ENCODE measurements at places on chromosomes 4 and X. TPM values are rescaled to one million over a fixed set of nuclear protein-coding genes. Genes with fewer than 3 reads are reported as not detected.

- H3K4me3 ChIP-seq = no peak overlapping the region
- no peaks in the 10 kb centered on the region for H3K4me1 ChIP-seq
- no peak overlapping the region for H3K27ac ChIP-seq
These were observed 38.1 kb downstream of the NFXL1 start for GRCh38 chr4:47876310-47876709.

GRCh38 chrX:151641564-151641963 lies 53.7 kb upstream of the PRRG3 start:
- no peaks in the 10 kb centered on the region for H3K4me1 ChIP-seq
- peaks cover 2% of the 10 kb centered on the region for H3K27me3 ChIP-seq
- H3K27ac ChIP-seq = no peak overlapping the region
- H3K36me3 ChIP-seq = no peaks in the 10 kb centered on the region
- no peak for DNase-seq

DNA sequence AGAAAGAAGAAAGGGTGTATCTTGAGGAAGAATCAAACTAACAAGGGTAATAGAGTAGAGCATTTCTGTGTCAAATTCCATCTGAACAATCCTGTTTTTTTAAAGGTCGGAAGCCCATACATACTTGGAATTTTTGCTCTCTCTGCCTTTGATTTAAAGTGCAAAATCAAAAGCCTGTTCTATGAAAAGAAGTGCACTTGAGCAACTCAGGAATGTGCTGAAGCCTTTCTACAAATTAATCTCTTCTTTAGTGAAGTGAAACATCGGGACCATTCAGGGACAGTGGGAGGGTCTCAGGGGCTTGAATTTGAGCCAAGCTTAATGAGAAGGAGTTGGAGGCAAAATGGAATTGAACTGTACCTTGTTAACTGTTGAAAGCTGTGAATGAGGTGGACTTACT lies 1008.5 kb upstream of the LCORL start:
- no peaks in the 10 kb centered on the region for H3K27me3 ChIP-seq
- no peaks in the 10 kb centered on the region for H3K36me3 ChIP-seq
- peaks cover 2% of the 10 kb centered on the region for H3K4me1 ChIP-seq
- no peak overlapping the region for H3K27ac ChIP-seq

DNA sequence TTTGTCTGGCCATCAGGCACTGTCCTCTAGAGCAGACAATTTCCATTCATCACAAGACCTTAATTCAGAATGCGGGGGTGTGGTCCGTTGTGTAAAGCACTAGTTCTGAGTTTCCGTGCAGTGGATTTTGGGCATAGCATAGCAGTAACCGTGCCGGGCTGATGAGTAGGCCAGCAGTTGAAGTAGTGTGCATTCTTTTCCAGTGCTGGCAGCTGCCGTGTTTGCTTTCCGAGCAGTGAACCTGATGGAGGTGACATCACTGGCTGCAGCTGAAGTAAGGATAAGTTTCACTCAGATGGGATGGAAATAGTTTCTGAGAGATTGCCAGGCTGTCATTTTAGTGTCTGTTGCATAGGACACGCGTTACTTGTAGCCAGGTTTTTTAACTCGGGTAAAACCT lies 107.0 kb upstream of the STIM2 start:
- H3K27me3 ChIP-seq = no peaks in the 10 kb centered on the region
- H3K4me1 ChIP-seq = peaks cover 7% of the 10 kb centered on the region
- H3K27ac ChIP-seq = peak overlapping the region; percentile 80
- no peak overlapping the region for H3K4me3 ChIP-seq
- peak; percentile 94 for DNase-seq
- no peaks in the 10 kb centered on the region for H3K36me3 ChIP-seq

Gene STAP1
- total RNA-seq = 0.04 TPM

- no peak overlapping the region for H3K27ac ChIP-seq
- H3K36me3 ChIP-seq = no peaks in the 10 kb centered on the region
- H3K4me1 ChIP-seq = no peaks in the 10 kb centered on the region
- no peak for DNase-seq
- no peak overlapping the region for H3K4me3 ChIP-seq
These were observed 12.1 kb downstream of the PABPC4L start for GRCh38 chr4:134189480-134189879.

DNA sequence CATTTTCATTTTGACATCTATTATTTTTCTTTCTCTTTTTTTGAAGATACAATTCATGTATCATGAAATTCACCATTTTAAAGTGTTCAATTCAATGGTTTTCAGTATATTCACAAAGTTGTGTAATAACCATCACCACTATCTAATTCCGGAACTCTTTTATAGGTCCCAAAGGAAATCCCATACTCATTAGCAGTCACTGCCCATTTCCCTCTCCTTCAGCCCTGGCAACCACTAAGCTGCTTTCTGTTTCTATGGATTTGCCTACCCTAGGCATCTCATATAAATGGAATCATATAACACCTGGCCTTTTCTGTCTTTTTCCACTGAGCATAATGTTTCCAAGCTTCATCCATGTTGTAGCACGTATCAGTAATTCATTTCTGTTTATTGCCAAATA lies 3.2 kb upstream of the FGF2 start:
- H3K4me3 ChIP-seq = no peak overlapping the region
- H3K27ac ChIP-seq = no peak overlapping the region
- H3K27me3 ChIP-seq = peaks cover 4% of the 10 kb centered on the region
- H3K36me3 ChIP-seq = no peaks in the 10 kb centered on the region
- H3K4me1 ChIP-seq = peaks cover 6% of the 10 kb centered on the region
- no peak for DNase-seq

Gene TKTL2
- not detected for total RNA-seq

Gene TRIM60
- total RNA-seq = not detected

DNA sequence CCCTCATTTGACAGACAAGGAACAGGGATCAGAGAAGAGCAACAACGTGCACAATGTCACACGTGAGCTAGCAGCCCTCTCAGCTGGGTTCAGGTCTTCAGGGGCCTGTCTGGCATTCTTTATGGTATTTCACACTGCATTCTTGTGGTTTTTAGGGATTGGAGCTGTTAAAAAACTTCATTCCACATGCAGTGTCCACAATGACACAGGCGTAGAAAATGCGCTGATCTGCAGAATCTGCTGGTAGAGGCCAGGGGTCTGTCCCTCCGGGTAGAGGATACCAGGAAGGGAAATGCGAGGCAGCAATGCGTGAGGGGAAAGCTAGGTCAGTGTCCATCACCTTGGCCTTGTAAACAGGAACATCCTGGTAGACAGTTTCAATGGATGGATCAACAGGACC lies 36.6 kb downstream of the MAP7D3 start:
- peaks cover 17% of the 10 kb centered on the region for H3K27me3 ChIP-seq
- peak; percentile 67 for DNase-seq
- no peak overlapping the region for H3K27ac ChIP-seq
- H3K4me3 ChIP-seq = no peak overlapping the region
- H3K36me3 ChIP-seq = peaks cover 3% of the 10 kb centered on the region

DNA sequence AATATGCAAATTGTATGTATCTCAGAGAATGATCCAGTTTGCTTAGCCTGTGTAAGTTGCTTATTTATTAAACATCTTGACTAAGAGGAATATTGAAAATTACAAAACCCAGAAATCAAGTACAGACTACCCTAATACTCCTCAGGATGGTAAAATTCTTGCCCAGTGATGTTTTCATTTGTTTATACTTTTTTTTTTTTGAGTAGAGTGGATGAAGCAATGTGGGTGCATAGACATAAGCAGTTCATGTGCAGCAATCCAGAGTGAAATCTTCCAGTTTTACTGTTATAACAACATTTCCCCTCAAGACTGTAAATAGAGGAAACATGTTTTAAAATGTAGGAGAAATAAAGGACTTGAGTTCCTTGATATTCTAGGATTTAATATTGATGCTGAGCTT lies 4.7 kb downstream of the GLRB start:
- no peak for DNase-seq
- peaks cover 1% of the 10 kb centered on the region for H3K4me1 ChIP-seq
- H3K4me3 ChIP-seq = no peak overlapping the region
- no peaks in the 10 kb centered on the region for H3K36me3 ChIP-seq
- H3K27ac ChIP-seq = no peak overlapping the region

Gene FAAH2
- total RNA-seq = 0.49 TPM

Gene FATE1
- total RNA-seq = 1.2 TPM

DNA sequence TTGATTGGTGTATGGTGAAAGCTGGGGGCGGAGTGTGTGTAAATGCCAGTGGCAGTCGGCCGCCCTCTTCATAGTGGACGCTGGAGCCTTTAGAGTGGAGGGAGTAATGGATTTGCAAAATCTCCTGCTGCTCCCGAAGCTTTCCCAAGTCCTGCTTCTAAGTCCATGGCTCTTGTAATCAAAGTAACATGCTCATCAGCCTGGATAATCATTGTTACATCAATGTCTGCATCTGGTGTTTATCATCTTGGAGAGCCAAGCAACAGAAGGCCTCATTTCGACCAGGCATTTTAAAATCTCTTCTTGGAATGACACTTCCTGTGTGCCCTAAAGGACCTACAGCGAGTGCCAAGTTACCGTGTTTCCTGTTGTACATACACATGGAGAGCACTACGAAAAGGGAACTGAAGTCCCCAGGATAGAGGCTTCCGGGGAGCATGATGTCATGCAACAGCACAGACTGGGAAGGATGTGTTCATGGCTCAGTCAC lies 32.2 kb downstream of the UNC5C start:
- no peaks in the 10 kb centered on the region for H3K36me3 ChIP-seq
- no peak overlapping the region for H3K27ac ChIP-seq
- H3K4me1 ChIP-seq = peaks cover 5% of the 10 kb centered on the region
- no peak overlapping the region for H3K4me3 ChIP-seq
- no peaks in the 10 kb centered on the region for H3K27me3 ChIP-seq

Measured in muscle of leg (tissue), 16 donors.